Astrocyte of the spinal cord (primary cell): ENCODE measurements at places on chromosomes 13 and 19.

DNA sequence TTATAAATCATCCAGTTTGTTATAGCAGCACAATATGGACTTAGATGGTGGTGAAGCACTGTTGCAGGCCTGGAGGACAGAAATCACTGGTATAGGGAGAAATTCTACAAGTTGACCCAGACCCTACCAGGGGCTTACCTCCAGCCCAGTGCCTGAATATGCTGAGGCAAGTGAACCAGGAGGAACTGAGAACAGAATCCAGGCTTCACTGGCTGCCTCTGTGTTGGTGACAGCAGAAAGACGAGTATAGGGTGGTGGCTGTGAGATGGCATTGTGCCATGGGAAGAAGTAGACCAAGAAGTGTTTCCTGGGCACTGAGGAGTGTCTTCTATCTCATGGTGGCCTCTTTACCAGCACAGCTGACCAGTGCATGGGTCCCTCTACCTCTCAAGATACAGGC is 15.9 kb upstream of the EID2 start:
- no peak for DNase-seq

GRCh38 chr19:21335721-21336120 is 6.5 kb upstream of the ZNF708 start:
- DNase-seq = no peak

GRCh38 chr19:43760941-43761340 is 6.2 kb upstream of the SMG9 start:
- no peak for DNase-seq

GRCh38 chr19:32017176-32017953 is 328.0 kb upstream of the ZNF507 start:
- peak; percentile 12 for DNase-seq

DNA sequence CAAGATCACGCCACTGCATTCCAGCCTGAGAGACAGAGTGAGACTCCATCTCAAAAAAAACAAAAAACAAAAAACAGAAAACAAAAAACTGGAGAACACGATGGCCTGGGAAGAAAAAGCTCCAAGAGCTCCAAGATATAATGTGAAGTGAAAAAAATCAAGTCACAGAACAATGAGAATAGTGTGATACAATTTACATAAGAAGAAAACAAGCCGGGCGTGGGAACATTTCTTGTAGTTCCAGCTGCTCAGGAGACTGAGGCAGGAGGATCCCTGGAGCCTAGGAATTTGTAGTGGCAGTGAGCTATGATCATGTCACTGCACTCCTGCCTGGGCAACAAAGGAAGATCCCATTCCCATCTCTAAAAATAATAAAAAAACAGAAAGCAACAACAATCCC is 8.5 kb upstream of the LMTK3 start:
- no peak for DNase-seq

- DNase-seq = peak; percentile 50
Observed at GRCh38 chr13:29509999-29510589, 85.4 kb downstream of the SLC7A1 start.
